ENCODE measurements at places on chromosomes 2 and 18. TPM values are rescaled to one million over a fixed set of nuclear protein-coding genes. Genes with fewer than 3 reads are reported as not detected.

DNA sequence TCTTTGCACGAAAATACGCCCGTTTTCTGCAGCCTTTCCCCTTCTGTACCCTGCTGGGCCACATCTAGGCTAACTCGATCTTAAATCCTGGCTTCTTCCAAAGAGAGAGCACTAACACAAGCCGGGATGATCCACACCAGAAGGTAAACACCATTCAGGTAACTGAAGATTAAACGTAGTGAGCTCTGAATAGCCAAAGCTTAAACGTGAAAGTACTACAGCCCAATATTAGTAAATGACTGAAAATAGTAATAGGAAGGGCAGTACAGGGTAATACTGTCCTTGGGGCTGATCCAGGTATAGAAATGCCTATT lies 422 bp upstream of the MRPL53 start:
- DNase-seq: no peak

GRCh38 chr2:169286624-169287231 lies 75.6 kb downstream of the LRP2 start:
- no peak for DNase-seq

DNA sequence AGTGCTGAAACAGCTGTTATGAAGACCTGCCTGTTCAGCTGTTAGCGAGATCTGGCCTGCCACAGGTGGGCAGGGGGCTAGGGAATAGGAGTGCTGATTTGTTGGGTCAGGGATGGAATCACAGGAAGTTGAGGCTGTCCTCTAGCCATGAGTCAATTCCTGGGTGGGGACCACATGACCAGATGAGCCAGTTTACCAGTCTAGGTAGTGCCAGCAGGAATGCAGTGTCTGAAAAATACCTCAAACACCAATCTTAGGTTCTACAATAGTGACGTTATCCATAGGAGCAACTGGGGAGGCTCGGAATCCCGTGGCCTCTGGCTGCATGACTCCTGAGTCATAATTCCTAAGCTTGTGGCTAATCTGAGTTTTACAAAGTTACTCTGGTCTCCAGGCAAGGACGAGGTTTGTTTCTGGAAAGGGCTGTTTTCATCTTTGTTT lies 44.9 kb downstream of the DYSF start:
- DNase-seq: peak; percentile 88

Gene FN1
- 246 TPM for total RNA-seq

Measured in H4 (cell line).